ENCODE measurements at places on chromosomes 7 and 10.

- no peak for DNase-seq
Observed at GRCh38 chr7:24728503-24729364, 28.5 kb downstream of the GSDME start.

DNA sequence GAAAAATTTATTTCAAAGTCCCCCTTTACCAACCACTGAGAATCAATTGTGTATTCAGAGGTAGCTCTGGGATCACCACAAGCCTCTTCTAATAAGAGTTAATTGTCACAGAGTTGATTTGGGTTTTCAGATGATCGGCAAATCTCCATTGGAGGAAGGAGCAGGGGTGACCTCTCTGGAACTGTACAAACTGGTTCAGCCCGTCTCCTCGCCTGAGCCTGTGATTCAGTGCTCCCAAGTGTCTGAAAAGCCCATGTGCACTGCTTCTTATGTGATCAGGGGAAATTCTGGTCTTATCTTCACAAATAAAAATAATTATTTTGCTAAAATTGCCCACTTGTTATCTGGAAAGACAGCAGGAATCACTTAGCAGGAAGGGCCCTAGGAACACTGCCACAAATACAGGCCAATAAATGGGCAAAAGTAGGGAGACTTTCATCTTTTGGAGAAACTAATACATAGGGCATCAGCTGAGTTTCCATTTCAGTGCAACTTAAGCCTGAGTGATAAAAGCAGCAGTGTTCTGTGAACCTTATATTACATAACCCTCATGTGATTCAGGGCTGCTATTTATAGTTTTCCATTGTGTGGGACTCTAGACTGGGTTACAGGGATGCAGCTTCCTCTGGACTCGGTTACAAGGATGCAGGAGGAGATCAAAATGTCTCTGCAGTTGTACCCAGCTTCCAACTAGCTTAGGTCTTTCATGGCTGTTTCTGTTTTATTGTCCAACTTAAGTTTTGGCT, 32.3 kb downstream of the CDK1 start:
- no peak for DNase-seq

DNA sequence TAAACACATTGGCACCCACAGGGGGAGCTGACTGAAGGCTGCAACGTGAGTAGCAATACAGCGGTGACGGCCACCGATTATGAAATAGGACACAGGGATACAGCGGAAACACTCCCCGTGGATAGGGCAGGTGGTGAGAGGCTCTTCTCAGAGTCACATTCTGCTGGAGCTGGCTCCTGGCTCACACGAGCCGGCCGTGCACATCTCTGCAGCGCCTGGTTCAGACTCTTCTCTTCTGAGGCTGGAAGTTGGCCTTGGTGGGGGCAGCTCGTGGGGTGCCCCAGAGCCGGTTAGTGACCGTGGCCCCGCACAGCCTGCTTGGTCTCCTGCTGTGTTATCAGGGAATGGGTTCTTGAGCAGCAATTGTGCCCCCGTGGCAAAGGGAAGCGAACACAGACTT, 61.3 kb upstream of the EN2 start:
- no peak for DNase-seq

- no peak for DNase-seq
Observed at GRCh38 chr7:41005374-41005901, 697.5 kb downstream of the INHBA start.

DNA sequence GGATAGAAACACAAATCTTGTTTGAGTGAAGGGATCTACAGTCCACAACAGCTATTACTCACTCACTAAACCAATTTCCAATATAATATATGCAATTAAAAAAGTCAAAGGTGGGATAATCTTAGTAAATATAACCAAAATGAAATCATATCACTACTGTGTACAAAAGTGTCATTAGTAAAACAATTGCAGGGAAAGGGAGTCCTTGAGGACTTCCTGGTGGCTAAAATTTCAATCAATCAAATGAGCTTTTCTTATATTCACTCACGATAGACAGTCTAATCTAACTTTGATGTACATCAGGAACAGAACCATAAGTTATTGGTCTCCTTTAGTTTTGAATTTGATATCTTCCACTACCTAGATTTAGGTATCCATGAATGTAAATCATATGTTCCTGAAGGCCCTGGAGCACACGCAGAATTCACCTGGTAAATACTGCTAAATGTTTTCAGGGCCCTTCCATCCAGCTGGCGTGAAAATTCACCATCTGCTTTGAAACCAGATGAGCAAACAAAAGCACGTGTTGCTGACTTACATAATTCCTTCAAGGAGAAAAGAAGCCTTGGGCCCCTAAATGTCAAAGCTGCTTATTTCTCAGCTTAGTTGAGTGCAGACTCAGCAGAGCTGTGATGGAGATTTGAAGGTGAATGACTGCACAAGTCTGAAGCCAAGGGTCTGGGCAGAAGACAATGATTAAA, 159.3 kb upstream of the TMEM196 start:
- no peak for DNase-seq

GRCh38 chr7:110522761-110523200, 568.1 kb upstream of the LRRN3 start:
- DNase-seq: no peak

DNA sequence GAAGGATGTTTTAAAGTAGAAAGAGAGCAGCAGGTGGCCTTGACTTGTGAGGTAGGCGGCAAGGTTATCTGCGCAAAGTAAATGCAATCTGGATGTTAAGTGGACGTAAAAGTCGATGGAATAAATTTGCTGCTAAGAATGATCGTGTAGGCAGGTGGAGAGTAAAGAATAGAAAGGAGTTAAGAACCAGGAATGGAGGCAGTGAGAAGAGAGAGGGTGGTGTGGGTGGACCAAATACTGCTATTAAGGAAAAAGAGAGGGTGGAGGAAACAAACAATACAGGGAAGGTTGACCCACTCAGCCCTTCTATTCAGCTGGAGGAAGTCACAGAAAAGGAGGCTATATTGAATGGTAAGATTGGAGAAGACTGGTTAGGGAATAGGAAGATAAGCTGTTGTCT, 1.9 kb upstream of the CUL1 start:
- no peak for DNase-seq

DNA sequence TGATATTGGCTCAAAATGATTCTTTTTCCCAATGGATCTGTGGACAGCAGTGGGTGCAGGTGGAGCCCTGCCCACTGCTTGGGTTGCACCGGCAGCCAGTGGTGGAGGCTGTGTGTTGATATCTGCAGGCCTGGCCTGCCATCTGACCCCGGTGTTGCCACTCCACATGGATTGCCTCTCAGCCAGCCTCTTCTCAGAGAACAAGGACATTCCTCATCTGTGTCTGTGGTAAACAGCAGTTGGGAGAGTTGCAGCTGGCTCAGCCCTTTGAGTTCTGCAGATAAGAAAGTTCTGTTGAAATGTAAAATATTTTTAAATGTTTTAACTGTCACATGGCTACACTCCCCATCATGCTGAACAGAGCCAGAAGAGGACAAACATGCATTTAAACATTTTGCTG, 374.9 kb upstream of the CELF2 start:
- DNase-seq: no peak

GRCh38 chr7:16509829-16510228, 16.8 kb upstream of the LRRC72 start:
- DNase-seq: no peak

DNA sequence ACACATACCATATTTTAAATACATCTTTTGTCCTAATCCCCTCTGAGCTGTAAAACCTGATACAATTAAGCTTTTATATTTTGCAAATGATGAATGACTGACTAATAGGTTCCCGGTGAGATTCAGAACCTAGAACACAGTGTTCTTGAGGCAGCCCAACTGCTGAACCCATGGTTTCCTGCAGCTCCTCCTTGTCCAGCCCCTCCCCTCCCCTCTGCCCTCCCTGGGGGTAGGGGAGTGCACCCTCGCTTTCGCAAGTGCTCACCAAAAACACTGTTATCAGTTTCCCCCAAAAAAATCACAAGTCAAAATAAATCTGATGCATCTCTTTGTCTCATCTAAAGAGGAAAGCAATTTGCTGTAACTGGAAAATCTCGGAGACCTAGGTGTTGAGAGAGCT, 602.8 kb downstream of the KCNMA1 start:
- no peak for DNase-seq

GRCh38 chr10:78899098-78899754, 169.5 kb upstream of the ZMIZ1 start:
- no peak for DNase-seq

- no peak for DNase-seq
Observed at GRCh38 chr10:79063661-79064492, 4.9 kb upstream of the ZMIZ1 start.

DNA sequence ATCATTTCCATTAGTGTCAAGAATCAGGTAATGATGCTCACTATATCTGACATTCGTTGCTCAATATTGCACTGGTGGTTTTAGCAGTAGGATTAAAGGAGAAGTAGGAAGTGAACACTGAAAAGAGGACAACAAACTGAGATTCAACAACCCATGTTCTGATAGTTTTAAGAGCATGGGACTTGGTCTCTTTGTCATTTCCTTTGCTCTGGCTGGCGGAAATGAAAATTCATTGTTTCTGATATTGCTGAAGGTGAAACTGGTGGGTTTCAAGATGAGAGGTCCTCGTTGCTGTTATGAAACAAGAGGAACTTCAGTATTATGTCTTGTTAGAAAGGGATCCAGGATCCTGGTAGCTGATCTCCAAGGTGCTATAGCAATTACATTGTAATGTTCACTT, 129.0 kb downstream of the DNAH11 start:
- DNase-seq: no peak

GRCh38 chr7:127792528-127793342, 140.7 kb downstream of the SND1 start:
- no peak for DNase-seq

DNA sequence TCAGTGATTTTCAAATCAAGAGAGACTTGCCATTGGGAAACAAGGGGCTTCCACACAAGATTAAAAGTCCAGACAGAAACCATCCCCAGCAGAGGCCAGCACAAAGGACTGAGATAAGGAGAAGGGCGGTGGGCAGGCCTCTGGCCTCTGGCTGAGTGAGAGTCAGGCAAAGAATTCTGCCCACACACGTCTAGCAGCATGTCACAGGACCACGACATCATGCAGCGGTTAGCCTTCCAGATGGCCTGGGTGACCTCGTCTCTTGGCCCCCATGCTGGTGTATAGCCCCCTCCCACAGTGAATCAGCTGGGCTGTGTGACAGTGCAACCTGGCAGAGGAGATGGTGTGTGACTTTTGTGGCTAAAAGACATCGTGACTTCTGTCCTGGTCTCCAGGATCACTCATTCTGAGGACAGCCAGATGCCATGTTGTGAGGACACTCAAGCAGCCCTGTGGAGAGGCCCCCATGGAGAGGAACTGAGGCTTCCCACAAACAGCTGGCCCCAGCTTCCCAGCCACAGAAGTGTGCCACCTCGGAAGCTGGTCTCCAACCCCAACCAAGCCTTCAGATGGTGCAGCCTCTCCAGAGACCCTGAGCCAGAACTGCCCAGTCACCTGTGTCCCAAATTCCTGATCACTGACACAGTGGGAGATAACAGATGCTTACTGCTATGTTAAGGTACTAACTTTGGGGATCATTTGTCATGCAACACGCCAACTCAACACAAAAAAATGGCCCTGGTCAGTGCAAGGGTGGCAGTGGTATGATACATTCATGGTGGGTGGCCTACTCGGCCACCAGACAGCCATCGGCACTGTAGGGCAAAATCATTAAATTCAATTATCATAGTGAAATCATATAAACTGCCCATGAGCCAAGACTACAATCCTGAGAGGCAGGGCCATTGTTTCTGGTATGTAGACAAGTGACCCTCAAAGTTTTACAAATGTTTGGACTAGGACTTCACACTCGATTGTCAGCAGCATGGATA, 73.2 kb downstream of the TNS3 start:
- no peak for DNase-seq

- DNase-seq: no peak
Observed at GRCh38 chr7:114508086-114508485, 93.5 kb downstream of the FOXP2 start.

GRCh38 chr7:70470746-70471145, 661.2 kb upstream of the GALNT17 start:
- no peak for DNase-seq

DNA sequence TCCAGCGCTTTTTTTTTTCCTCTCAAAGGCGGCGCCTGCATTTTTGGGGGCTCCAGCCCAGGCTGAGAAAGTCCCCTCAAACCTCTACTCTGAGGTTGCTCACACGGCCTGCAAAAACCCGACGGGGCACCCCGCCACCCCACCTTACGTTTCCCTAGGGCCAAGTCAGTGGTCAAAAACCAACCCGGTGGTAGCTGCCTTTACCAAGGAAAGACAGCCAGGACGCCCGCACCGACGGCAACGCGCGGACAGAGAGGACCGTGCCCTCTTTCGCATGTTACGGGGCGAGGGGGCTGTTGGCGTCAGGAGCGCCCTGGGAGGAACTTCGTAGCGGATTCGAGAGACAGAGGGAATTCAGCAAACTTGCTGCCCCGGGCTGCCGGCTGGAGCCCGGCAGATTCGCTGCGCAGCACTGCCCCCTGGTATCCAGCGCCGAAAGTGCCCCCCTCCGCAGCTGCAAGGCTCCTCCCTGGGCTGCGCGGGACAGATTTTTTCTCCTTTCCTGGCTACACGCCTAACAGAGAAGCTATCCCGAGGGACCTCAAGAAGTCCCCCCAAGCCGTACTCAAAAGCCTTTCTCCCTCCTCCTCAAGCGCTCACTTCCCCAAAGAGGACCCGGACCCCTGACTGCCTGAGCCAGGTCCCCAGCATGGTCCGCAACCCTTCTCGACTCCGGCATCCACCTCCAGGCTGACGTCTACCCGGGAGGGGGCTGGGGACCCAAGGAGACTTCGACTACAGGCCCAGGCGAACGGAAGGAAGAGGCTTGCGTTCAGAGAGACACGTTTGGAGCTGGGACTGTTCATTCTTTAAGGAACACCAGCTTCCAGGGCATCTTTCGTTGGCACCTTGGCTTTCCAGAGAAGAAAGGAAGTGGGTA, 27.7 kb upstream of the VAX1 start:
- peak; percentile 36 for DNase-seq

DNA sequence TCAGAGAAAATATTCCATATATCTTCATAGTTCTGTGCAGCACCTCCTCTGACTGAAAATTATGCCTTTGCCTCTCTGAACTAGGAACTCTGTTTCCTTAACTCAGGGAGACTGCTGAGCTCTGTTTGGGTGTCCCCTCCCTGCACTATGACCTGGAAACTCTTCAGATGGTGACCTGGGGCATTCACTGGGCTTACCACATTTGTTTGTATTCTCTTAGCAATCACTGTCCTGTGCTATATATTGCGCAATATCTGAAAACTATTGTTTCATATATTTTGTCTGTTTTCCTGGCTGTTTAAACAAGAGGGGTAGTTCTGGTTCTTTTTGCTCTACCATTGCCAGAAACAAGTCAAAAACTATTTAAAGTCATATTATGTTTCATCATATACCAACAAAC, 181.8 kb upstream of the KIAA1217 start:
- DNase-seq: no peak

GRCh38 chr7:127828843-127829500, 177.0 kb downstream of the SND1 start:
- DNase-seq: no peak

Measured in amygdala (tissue), 56 donors.